ENCODE measurements at places on chromosomes 5 and 9. TPM values are rescaled to one million over a fixed set of nuclear protein-coding genes. Genes with fewer than 3 reads are reported as not detected.
A peak's percentile ranks its signal among the peaks of the same experiment; 100 is the strongest.

GRCh38 chr9:89675058-89675742 lies 70.4 kb downstream of the GADD45G start:
- no peak for DNase-seq

DNA sequence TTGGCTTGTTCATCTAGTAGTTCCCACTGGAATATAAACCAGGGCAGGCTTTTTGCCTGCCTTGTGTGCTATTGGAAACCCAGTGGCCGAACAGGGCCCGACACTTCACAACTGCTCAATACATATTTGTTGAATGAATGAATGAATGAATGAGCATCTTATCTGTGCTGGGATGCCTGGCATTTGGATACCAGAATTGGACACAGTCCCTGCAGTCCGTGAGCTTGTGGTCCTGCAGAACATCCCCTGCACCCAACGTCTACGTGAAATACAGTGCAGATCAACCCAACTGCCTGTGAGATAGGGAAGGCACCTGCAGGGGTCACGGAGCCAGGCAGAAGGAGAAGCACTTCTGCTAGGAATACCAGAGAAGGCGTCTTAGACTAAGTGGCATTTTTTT lies 30.0 kb upstream of the COL15A1 start:
- DNase-seq: no peak

GRCh38 chr5:59485107-59485506 lies 408.4 kb downstream of the PDE4D start:
- DNase-seq: no peak

GRCh38 chr9:114233491-114234185 lies 78.3 kb downstream of the COL27A1 start:
- DNase-seq: no peak

- DNase-seq: no peak
These were observed 426.7 kb downstream of the CDK5RAP2 start for GRCh38 chr9:120153258-120153657.

DNA sequence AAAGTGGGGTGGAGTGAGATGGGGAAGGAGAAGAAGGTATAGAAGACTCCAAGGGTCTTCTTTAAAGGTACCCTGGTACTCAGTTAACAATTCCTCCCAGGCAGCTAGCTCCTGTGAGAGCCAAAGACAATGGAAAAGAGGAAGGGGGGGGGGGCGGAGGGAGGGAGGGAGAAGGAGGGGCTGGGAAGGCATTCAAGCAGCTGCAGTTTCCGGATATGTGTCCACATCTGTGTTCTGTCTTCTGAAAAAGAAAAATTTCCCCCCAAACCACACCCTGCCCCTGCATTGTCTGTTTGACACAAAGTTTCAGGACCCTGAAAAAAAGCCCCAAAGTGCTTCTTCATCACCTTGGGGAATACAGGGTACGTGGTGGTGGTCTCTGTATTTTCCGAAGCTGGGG lies 11.1 kb downstream of the SPRY4 start:
- DNase-seq: no peak

GRCh38 chr9:106622164-106622487 lies 240.8 kb upstream of the ZNF462 start:
- DNase-seq: no peak

DNA sequence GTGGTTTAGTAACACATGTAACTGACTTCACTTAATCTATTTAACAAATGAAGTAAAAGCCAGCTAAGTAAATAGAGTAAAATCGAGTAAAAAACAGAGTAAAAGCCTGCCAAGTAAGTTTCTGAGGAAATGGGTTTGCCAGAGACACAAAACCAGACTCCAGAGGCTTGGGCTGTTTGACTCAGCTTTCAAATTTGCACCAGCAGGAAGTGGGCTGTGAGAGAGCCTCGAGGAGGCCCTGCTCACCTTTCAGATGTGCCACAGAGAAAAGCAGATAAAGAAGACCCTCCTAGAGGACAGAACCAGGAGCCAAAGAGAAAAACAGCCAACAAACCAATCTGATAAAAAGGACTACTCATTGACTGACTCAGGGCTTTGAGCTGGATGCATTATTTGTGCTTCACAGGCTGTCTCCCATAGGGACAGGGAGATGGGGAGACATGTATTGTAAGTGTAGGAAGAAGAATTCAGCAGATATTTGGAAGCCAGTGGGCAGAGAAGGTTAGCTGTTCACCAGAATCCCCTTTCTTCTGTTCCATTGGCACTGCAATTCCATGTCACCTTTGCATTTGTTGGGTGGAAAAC lies 14.4 kb upstream of the AMACR start:
- peak; percentile 10 for DNase-seq

DNA sequence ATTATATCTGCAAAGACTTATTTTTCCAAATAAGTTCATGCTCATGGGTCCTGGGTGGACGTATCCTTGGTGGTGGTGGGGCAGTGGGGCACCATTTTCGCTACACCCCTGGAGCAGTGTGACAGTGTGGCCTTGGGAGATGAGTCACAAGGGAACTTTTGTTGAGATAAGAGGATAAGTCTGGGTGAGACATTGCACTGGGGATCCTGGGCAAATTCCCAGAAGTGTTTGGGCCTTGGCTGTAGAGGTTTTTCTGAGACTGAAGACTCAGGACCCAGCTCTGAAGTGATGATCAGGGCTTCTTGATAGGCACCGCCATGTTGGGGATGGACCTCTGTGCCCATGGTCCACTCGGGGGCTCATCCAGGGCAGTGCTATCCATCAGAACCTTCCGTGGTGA lies 149.4 kb downstream of the MACROH2A1 start:
- DNase-seq: peak; percentile 63

- peak; percentile 88 for DNase-seq
These were observed 42.1 kb downstream of the CXXC5 start for GRCh38 chr5:139690064-139690802.

DNA sequence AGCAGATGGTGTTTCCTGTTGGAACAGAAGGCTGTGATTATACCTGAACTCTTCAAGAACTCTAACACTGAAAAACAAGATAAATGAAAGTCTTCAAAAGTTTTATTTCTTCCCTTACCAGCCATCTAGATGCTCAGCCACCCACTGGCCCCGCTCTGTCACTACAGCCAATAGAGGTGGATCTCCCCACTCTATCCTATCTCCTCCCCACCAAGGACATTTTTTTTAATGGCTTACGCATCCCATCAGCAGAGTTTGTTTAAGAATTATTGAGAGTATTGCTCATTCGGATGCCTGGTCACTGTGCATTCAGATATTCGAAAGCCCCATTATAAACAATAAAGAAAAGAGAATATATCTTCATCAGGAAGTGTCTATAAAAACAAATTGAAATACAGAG lies 159.4 kb downstream of the RASEF start:
- peak; percentile 18 for DNase-seq

DNA sequence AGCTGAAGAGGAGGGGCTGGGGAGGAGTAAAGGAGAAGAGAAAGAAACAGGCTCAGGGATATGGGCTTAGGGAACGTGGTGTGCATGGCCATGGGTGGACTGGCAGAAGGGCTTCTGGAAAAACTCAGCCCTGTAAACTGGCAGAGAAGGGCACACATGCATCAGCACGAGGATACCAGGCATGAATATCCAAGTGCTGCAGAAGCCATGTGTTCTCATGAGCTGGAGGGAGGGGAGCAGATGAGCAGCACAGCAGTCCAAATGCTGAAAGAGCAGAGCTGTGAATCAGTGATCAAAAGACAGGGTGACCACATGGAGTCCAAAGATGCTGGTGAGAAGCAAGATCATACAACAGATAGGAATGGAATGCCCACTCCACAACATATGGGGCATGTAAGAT lies 72.3 kb downstream of the SEMA5A start:
- no peak for DNase-seq

DNA sequence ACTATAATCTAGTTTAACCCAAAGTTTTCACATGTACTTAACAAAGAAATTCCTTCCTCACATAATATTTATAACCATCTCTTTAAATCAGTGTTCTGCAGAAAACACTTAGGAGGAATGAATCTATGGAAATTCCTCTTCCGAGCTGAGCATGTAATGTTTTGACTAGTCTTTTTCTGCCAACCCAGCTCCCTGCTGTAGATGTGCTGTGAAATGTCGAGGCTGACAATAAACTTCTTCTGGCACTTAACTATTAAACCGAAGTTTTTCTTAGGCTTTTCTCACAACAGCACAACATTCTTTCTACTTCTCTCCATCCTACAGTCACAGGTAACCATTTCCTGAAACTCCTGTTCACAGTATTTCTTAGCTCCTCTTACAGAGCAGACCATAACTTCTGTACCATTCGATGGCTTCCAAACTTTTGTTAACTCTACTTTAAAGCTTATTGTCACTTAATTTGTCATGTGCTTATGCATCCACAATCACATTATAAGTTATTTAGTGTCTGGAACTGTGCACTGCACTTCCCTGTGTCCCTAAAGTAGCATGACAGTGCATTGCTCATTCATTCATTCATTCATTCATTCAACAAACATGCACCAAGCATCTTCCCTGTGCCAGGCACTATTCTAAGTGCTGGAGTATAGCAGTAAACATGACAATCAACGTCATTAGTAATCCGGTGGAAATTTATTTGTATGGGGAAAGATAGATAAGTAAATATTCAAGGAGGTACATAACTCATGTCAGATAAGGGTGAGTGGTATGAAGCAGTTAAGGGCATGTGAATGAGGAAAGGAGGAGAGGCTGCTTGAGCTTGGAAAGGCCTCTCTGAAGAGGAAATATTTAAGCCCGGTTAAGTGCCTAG lies 54.6 kb downstream of the TSSK1B start:
- no peak for DNase-seq

DNA sequence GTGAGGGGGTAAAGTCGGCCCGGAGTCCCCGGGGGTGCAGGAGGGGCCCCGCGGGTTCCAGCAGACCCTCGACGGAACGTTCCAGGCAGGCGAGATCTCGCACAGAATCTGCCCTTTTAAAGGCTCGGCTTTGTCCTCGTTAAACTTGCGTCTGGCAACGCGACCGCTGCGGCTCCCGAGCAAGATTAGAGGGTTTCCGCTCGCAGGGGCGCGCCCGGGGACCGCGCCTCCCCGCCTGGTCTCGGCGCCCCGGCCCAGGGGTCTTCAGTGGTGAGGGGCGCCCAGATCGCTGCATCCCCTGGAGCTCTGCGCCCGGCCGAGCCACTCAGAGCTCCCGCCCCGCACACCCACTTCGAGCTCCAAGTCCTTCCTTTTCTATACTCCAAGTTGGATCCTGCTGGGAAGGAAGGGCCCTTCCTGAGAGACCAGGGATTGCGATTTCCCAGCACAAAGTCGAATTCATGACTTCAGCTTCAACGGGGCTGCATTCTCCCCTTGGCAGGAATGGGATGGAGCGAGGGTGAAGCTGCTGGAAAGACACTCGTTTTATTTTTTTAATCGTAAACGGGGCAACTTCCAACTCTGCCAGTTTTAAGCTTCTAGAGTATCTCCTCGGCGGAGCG lies 11.3 kb downstream of the PROP1 start:
- no peak for DNase-seq

DNA sequence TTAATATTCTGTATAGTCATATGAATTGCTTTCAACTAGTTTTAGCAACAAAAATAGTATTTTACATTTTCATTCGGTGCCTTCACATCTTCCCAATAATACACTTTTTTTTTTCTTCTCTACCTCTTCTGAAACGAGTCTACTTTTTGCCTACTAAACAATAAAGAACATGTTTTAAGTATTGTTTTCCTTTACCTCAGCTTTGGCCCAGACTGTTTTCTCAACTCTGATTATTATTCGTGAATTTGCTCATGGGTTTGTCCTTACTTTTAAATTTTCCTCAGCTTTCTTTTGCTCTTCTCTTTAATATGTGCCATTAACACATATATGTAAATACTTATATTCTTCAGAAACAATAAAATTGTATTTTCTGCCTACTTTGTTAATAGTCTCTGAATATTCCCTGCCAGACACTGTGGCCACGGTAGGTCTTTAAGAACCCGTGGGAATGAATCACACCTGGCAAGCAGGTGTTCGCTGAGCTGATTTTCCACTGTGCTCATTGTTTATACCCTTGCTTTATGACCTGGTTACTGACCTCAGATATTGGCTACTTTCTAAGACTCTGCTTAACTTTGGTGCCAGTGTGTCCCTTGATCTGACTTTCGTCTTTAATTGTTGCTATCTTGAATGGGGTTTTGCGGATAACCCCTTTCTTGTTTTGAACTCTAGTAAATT lies 49.1 kb downstream of the FAM170A start:
- no peak for DNase-seq

DNA sequence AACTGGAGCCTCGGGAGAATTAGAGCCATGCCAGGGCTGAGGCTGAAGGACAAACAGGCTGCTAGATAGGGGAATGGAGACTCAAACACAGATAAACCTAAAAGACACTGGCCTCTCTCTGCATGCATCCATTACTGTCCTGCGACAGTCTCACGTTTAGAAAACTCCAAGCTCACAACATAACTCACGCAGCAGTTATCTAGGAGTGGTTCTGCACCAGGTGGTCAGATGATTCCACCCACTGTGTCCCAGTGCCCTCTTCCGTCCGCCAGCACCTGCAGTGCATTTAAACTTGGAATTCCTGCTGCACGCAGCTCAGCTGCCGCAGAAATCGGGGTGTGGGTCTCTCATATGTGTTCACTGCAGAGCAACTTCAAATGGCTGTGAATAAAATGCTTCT lies 272.6 kb upstream of the IRX2 start:
- no peak for DNase-seq

DNA sequence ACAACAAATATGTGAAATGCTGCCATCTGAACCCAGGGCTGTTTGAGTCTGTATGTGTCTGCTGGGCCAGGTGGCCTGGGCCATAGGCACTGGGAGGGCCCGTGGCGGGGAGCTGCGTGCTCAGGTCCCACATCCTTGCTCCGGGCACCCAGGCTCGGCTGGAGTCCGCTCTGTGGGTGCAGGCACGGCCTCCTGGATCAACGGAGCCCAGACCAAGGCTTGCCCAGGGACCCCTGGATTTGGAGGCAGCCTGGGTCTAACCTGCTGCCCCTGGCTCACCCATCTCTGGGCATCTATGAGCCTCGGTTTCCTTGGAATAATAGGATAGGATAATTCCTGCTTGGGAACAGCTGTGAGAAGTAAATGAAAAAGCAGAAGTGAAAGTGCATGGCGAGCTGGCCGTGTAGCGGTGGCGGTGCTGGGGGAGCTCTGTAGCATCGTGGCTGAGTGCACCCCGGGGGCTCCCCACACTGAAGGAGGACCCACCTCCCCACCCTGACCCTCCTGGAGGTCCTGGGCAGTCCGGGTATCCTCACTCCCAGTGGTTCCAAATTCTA lies 1.2 kb downstream of the CDHR2 start:
- DNase-seq: no peak

DNA sequence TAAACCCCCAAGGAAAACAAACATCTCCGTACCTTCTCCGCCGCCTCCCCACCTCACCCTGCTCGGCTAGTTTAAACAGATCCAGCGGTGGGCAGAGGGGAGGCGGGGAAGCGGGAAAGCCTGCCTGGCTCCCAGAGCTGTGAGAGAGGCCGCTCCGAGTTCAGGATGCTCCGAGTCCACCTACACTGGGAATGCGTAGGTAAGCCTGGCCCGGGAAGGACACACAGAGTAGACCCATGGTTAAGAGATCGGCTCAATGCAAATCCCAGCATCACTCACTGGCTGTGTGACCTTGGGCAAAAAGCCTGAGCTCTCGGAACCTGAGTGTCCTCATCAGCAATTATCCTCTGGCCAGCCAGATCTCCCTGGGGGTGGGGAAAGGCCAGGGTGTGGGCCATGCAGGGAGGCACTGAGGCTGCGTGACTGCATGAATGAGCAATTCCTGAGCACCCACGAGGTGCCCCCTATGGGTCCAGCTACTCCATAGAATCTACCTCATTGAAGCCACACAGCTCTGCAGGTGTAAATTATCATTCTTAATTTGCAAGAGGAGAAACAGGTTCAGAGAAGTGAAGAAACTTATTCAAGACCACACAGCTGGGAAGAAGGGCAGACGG lies 30.5 kb upstream of the LMX1B start:
- no peak for DNase-seq

SETD9 gene
- 34.4 TPM for total RNA-seq

TSLP gene
- total RNA-seq: not detected

MAML1 gene
- total RNA-seq: 18.1 TPM

SMIM33 gene
- total RNA-seq: not detected

QRFP gene
- not detected for total RNA-seq

SPINK14 gene
- total RNA-seq: not detected

All from A172 (cell line).